Activated gamma-delta T cell (primary cell): ENCODE measurements at places on chromosomes 2 and 18.

DNA sequence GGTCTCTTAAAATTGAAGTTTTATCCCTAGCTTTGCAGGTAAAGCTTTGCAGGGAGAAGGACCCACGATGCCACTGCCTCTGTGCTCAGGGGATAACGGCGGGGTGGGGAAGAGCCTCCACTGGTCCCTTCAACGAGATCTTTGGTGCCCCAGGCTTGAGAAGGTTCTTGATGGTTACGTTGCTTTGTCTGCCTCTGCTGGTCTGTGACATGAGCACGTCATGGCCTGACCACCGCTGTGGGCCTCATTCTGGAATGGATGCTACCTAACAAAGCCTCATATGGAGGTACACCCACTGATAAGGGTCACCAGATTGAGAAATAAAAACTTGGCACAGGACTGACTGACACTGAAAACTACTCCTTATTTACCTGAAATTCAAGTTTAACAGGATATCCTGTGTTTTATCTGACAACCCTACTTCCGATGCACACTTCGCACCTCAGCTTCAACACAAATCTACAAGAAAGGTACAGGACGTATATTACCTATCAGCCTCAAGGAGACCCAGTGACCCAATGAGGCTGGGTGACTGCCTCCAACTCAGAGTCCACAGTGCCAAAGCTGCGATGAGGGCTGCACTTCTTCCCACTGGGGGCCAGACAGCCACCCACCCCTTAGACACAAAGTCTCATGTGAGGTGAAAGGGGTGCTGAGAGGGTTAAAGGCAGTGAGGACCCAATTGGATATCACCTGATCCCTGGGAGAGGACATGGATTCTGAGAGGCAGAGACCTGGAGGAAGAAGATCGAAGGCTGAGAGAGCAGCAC lies 64.9 kb downstream of the EIPR1 start:
- no peak for DNase-seq

- no peak for DNase-seq
These were observed 2.8 kb upstream of the RAX start for GRCh38 chr18:59276047-59276446.

DNA sequence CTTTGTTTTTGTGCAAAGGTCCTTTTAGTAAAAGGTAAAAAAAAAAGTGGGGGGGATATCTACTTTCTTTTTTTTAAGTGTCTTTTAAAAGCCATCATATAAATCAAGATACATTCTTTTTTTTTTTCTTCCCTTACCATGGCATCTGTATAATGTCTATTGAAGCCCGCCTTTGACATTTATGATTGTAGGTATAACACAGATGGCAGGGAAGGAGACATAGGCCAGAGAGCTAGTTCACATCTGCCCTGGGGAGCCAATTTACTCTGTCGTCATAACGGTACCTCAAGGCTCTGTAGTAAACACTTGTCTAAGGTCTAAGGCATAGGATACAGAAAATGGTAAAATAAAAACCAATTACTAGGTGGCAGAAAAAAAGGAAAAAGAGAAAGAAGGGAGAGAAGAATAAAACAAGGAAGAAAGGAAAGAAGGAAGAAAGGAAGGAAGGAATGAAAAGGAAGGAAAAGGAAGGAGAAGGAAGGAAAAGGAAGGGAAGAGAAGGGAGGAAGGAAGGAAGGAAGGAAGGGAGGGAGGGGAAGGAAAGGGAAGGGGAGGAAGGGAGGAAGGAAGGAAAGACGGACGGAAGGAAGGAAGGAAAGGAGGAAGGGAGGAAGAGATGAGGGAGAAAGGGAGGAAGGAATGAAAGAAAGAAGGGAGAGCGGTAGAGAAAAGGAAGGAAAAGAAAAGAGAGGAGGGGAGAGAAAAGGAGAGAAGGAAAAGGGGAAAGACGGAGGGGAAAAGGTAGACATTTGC lies 343.5 kb downstream of the RBM43 start:
- DNase-seq, result no peak

DNA sequence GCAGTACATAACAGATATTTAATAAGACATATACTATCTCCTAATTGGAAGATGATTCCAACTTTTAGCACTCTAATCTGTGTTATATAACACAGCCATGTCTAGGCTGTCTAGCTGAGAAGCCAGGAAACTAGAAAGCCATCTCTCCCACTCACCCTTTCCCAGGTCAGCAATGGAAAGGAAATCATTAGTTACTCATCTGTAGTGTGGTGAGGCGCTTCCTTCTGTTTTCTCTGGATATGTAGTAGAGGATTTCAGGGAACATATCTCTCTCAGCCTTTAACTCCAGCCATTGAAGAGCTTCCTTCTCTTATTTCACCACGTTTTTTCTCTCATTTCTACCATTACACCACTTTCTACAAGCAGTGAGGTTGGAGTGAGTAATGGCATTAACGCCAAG lies 19.4 kb downstream of the RBBP8 start:
- DNase-seq, result no peak
